GM04503 (cell line): ENCODE measurements at places on chromosomes 6 and 20.

DNA sequence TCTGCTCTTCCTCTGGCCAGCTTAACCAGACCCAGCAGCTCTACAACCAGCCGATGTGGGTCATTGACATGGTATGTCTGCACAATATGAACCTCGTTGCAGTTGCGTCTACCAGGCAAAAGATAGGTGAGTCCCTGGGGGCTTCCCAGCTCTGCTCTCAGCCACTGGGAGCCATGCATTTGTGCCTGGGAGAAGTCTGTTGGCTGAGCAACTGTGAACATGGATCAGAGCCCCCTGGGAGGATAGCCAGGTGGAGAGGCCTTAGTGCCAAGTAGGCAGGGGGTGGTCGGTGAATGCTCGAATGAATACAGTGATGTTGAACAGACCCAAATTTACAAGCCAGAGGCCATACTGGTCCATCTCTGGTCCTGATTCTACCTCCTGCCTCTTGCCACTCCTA lies 30.6 kb downstream of the EFCAB8 start:
- no peak for DNase-seq

DNA sequence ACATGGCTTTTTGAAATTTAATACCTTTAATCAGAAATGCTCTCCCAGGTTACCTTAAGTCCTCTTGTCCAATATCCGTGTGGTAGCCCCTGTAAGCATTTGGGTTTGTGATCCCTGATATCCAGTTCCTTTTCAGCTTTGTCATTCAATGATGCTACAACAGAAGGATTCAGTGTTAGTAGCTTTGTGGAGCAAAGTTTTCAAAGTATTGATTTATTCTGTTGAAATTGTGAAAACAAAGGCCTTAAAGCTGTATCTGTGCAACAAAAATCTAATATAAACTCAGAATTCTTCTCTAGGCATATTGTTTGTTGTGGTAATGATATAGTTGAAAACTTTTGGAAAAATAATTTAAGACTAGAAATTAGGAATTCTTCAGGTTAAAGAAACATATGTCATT lies 91.9 kb downstream of the ADGRB3 start:
- DNase-seq, result no peak

DNA sequence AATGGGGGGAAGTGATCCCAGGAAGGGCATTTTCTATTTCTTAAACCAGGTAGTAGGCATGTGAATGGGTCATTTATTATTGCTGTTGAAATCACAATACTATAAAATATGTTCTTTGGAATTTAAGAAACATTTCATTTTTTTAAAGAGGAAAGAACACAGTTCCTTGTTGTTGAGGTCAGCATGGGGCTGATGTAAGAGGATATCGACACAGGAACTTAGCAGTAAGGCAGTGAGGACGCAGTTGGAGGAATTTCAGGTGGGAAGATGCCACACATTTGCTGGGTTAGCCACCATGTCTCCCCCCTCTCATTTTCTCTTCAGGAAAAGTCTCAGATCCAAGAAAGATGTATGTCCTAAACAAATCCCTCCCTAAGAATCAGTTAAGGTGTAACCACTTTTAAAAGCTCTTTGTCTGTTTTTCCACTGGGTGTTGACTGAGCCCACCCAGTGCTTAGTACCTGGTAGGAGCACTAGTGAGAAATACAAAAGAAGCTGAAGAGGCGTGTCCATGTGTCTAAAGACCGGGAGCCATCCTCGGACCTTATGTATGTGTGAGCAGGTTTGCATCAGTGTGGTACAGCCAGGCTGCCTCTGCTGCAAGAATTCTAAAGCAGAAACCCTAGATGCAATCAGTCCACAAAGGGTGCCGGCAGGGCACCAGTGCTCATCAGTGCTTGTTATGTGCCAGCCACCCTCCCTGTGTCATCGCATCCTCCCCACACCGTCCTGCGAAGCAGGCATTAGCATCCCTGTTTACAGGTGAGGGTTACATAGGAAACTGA lies 98.9 kb downstream of the TCP11 start:
- DNase-seq, result no peak

DNA sequence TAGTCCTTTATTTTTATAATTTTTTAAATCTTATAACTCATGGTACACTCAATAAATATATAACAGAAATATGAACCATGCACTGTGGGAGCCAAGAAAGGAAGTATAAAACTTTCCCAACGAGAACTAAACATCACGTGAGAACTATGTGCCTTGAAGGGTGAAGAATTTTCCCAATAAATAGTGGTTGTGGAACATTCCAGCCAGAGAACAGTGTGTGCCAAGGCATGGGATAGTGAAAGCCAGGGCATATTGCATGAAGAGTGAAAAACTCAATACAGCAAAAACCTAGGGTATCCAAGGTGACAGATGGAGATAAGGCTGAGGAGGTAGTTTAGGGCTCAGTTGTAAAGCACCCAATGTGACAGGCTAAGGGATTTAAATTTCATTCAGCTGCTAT lies 86.1 kb downstream of the SIM1 start:
- no peak for DNase-seq

GRCh38 chr20:45818239-45818638 lies 5.8 kb downstream of the UBE2C start:
- no peak for DNase-seq

DNA sequence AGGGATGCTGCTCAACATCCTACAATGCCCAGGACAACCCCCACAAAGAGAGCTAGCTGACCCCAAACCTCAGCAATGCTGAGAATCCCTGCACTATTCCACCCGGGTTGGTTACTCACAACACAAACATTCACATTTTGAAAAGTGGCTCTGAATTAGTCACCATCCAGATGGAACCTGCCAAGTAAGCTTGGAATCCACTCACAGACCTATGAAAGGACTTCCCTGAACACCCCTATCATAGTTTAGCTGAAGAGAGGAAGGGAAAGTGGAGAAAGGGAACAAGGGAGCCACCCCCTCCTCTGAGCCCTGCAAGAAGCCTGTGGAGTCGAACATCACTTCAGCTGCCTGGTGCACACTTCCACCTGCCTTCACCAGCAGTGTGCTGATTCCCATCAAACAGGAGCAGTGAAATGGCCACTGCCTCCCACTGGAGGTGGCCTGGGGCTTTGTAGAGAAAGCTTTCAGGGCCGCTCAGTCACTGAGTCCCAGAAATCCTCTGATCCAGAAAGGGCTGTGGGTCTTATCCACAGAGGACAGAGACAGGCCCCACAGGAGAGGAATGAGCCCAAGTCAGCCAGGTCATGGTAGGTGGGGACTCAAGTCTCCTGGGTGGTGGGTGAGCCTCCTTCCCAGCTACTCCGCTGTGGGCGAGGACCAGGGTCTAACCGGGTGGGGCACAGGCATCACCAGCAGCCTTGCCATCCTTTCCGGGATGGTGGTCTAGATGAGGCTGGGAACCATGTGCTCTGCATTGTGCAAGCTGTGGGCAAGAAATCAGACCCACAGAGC lies 203.7 kb downstream of the SYNDIG1 start:
- DNase-seq, result peak; percentile 94

DNA sequence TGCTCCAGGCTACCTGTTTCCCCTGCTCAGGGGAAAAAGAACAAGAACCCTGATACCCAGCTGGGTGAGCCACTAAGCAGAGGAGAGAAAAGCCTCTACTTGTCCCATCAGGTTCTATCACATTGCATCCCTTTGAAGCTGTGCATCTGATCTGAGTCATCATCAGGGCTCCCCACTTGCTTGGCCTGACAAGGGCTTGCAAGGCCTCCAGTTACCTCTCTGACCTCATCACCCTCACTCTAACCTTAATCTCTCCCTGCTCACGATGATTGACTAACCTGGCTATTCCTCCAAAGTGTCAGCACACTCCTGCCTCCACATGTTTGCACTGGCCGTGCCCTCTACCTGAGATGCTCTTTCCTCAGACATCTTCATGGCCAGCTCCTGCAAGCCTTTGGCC lies 309.5 kb upstream of the CHD6 start:
- DNase-seq, result no peak

DNA sequence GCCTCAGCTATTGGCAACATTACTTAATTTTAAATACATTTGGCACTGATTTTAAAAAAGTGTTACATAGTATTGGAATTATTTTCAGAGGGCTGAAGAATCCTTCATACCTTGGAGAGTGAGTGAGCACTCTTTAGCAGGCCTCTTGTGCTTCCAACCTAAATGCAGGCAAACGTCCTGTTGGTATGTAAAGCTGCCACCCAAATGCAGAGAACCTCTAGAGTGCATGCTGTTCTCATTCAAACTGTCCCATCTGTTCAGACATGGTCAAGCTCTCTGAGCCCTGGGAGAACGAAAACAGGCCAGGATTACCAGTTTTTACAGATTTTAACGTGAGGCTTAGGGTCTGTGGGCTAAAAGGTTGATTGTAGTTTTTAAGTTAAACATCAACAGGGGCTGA lies 378.0 kb upstream of the FLRT3 start:
- no peak for DNase-seq
